ENCODE measurements at places on chromosomes 5 and 9.

GRCh38 chr9:2622461-2623287 lies 1.1 kb downstream of the VLDLR start:
- peak; percentile 11 for DNase-seq

DNA sequence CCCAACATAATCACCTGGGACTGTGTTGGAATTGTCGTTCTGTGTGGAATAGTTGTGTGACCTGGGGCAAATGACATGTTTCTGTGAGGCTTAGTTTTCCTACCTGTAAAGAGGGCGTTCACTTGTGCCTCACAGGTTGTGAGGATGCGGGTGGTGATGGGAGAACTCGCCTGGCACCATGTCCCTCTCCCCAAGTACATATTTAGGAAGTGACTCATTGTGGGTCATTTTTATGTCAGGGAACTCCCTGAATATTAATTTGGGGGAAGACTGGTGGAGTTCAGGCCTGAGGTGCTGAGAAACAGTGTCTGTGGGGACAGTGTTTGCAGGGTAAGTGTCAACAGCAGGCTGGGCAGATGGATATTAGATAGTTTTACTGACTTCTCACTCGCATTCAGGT lies 144.7 kb downstream of the KDM4C start:
- DNase-seq: no peak

DNA sequence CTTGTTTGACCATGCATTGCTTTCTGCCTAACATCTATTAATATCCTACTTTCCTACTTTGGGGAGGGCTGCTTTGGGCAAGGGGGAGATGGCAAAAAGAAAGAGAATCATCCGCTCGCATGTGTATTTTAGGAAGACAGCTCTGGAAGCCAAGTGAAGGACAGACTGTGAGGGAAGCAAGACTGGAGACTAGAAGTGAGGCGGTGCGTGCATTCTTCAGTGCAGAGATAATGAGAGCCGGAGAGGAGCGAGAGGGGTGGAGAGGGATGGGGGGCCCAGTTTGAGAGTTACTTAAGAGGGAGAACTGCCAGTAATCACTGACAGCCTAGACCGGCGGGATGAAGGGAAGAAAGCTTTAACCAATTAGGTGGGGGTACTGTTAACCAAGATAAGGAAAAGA lies 151.7 kb upstream of the RAPGEF1 start:
- DNase-seq: no peak

DNA sequence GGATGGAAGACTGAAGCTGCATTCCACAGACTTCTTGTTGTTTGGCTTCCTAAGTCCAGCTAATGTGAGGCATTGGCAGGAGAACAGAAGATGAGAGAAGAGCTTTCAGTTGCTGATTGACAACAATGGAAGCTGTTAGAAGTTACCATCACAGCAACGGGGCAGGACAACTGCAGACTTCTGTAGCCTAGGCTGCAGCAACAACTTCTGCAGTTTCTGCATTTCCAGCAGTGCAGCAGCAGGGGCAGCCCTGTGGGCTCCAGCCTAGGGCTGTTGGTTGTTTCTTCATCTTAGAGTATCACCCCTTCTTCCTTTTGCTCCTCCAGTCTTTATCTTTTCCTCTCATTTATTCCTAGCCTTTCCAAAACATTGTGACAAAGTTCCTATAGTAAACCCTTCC lies 528.8 kb upstream of the PTGER4 start:
- no peak for DNase-seq

- DNase-seq: no peak
Observed at GRCh38 chr5:115355767-115356381, 59.4 kb upstream of the CCDC112 start.

DNA sequence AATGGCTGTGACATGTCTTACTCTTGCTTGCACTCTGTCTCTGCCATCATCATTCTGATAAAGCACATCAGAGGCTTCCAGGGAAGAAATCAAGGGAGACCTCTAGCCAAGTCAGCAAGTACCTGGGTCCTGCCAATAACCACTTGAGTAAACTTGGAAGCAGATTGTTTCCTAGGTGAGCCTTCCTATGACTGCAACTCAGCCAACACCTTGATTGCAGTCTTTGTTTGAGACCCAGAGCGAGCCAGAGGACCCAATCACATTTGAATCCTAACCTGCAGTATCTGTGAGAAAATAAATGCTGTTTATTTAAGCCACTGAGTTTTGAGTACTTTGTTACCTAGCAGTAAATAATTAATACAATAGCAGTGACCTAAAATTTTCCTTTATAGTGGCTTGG lies 356.8 kb upstream of the CHD1 start:
- DNase-seq: no peak

DNA sequence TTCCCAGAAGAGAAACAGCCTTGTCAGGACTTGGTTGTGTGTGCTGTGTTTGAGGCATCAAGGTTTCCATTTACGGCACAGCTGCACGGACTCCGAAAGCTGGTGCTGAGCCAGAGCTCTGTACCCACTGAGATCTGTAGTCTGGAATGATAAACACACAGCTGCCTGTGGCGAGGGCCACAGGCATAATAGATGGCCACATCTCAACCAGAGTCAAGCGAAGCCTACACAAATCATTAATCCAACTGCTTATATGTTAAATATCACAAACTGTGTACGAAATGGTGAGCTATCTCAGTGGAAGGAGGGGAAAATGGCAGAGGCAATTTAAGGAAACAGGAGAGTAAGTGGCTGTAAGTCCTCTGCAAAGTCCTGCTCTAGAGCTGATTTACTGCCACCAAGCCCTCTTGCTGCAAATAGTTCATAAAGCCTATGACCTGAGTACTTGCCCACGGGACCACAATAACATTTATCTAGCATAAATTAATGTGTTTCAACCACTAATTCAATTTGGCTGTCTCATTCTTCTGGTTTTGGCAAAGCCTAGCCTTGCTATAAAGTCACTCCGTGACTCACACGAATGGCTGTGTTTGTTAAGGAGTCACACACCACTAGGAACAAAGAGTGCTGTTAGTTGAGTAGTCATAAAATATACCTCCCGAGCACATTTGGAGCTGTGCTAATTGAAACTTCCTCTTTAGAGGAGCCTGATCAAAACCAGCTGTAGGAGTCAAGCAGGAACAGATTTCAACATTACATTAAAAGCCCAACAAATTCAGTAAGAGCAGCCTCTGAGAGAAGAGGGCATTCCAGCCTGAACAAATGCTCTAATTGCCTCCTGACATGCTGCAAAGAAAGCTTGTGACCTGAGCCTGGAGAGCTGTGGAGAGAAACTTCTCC lies 738.6 kb upstream of the ZNF608 start:
- DNase-seq: no peak

DNA sequence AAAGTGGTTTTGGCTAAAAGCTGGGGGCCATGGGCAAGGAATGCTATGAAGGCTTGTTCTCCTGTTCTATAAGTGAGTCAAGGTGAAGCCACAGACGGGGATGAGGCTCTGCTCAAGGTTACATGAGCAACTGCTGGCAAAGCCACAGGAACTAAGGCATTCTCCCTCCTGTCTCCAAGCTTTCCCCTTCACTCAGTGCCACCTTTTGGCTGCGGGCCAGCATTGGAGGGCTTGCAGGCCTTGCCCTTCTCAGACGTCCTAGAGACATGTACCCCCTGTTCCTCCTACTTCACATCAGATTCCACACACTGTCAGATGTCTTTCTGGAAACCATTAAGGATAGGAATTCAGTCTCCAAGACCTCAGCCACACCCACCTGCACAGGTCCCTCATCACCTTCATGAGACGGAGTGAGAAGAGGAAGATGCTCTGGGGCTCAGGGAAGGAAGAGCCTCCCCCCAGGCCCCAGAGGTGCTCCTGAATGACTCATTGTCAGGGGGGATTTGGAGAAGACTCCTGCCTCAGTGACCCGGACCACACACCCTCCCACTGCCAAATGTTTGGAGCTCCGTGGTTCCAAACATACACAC lies 20.5 kb upstream of the MEIKIN start:
- DNase-seq: no peak

- no peak for DNase-seq
Observed at GRCh38 chr5:175554296-175554695, 75.9 kb downstream of the SFXN1 start.

DNA sequence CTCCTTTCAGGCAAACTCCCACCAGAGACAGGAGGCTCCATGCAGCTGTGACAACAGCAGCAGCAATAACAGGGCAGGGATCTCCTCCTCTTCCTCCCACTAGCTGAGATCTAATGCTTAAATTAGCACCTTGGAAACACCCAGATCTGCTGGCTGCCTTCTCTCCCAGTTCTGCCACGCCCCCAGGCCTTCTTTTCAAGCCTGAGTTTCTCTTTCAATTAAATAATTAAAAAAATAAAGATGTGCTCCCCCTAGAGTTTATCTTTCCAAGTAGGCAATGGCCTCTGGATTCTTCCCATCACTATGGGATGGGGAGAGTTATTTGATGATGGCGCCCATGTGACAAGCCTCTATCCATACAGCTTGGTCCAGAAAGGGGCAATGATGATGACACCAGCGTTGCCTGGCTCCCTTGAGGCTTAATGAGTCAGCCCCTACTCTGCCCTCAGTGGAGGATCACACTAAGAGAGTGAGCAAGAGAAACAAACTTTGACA lies 3.8 kb downstream of the FAM219A start:
- no peak for DNase-seq

DNA sequence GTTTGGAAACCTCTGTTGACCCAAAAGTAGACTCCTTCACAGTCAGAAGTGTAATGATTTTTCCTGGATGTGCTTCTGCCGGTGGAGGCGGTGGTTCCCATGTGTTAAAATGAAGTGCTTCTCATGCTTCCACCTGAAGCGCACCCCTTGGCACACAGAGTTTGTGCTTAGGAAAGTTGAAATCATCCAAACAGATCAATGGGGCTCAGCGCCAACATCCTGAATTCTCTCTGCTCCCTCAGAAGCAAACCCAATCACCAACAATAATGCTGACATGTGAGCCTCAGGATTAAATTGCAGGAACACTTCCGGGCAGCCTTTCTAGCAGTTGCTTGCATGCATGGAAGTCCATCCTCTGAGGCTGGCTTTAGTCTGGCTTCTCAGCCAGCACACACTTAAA lies 71.0 kb downstream of the MED10 start:
- no peak for DNase-seq

DNA sequence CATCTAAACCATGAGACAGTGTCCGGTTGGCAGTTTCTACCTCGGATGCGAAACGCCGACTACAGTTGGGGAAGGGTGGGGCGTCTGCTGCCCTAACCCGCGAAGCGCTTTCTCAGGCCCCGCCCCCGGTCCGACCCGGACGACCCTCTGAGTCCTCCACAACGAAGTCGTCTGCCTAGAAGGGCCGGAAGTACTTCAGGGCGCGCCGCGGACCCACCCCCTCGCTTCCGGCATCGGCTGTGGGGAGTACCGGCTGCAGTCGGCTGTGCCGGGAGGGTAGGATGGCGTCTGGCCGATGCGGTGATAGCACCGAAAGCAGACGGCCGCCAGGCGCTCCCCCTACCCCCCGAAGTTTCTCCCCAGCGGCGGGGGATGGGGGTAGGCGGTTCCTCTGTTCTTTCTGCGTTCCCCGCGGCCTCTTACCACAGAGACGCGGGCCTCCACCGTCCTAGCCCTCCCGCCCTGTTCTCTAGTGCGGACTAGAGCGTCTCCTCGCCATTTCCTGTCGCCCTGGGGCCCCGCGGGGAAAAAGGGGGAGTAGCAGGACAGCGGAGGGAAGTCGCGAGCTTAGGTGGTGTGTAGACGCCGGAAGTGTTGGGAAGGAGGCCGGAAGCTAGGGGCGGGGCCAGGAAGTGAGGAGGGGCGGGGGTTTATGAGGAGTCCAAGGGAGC lies at the start of gene TRIM41:
TSS of gene TRIM41 (plus strand) at position 224 of the 671 bp plus-strand sequence. CDS start 719 bp downstream, outside the sequence.
- peak; percentile 97 for DNase-seq

DNA sequence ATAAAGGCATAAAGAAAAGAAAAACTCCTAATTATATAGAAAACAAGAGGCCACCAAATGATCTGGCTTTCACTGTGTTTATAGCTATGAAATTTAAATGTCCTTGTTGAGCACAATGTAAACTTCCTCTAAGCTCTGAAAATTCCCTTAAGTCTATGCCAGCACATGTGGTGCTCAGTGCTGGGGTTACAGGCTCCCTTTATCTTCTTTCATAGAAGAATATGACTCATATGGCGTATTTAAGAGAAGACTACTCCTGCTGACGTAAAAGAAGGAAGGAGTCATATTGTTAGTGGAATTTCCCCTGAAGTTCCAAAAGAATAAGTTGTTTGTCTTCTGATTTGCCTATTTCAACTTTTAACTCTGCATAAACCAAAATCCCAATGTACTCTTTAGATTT lies 30.4 kb downstream of the RNF145 start:
- DNase-seq: no peak

- no peak for DNase-seq
Observed at GRCh38 chr5:152188251-152188650, 216.8 kb downstream of the NMUR2 start.
